ENCODE measurements at places on chromosomes 7 and 10. TPM values are rescaled to one million over a fixed set of nuclear protein-coding genes. Genes with fewer than 3 reads are reported as not detected.

The C10orf67 gene
- total RNA-seq: not detected

The NCF1 gene
- total RNA-seq: 146 TPM

The EPDR1 gene
- total RNA-seq: 5.5 TPM

The CCL24 gene
- not detected for total RNA-seq

The CCL26 gene
- not detected for total RNA-seq

The HOGA1 gene
- total RNA-seq: not detected

The ANTXRL gene
- total RNA-seq: not detected

The CCDC186 gene
- 7.4 TPM for total RNA-seq

The GPR26 gene
- 0.03 TPM for total RNA-seq

The TBXAS1 gene
- total RNA-seq: 20.7 TPM

The DOCK4 gene
- 0.48 TPM for total RNA-seq

The STEAP2 gene
- total RNA-seq: 2.1 TPM

The SEMA3E gene
- 2.0 TPM for total RNA-seq

The ANKRD61 gene
- not detected for total RNA-seq

The C10orf143 gene
- total RNA-seq: 2.8 TPM

GRCh38 chr7:118039963-118040489, 143.9 kb upstream of the LSM8 start:
- no peak overlapping the region for H3K4me3 ChIP-seq
- H3K27me3 ChIP-seq: no peaks in the 10 kb centered on the region
- peaks cover 6% of the 10 kb centered on the region for H3K4me1 ChIP-seq
- H3K27ac ChIP-seq: no peak overlapping the region

DNA sequence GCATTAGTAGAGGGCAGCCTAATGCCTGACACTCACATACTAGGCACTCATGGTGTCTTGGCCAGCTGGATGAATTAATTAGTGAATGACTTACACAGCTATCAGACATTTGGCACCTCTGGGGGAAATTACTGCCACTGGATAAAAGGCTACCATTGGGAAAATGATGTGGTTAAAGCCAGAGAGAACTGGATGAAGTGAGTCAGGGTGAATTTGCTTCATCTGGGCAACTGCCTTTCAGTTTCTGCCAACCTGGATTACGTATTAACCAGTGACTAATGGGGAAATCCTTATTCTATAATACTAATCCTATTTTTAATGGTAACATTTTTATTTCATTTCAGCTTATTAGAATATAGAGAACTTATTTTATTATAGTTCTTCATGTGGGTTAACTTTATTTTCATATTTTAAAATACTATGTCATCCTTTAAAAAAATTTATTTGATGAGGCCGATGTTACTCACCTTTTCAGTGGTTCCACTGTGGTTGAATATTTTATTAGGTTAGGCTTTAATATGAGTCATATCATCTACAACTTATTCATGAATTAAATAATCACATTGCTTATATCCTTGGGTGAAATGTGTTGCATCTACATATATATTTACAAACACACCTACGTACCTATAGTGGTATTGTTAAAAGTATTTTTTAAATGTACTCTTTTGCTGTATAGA, 85.6 kb upstream of the CAPZA2 start:
- H3K4me3 ChIP-seq: no peak overlapping the region
- peaks cover 2% of the 10 kb centered on the region for H3K27me3 ChIP-seq

GRCh38 chr10:27513451-27514191, 9.5 kb downstream of the RAB18 start:
- no peaks in the 10 kb centered on the region for H3K27me3 ChIP-seq
- no peak overlapping the region for H3K27ac ChIP-seq
- H3K4me3 ChIP-seq: no peak overlapping the region
- DNase-seq: no peak
- H3K36me3 ChIP-seq: peaks cover 18% of the 10 kb centered on the region

DNA sequence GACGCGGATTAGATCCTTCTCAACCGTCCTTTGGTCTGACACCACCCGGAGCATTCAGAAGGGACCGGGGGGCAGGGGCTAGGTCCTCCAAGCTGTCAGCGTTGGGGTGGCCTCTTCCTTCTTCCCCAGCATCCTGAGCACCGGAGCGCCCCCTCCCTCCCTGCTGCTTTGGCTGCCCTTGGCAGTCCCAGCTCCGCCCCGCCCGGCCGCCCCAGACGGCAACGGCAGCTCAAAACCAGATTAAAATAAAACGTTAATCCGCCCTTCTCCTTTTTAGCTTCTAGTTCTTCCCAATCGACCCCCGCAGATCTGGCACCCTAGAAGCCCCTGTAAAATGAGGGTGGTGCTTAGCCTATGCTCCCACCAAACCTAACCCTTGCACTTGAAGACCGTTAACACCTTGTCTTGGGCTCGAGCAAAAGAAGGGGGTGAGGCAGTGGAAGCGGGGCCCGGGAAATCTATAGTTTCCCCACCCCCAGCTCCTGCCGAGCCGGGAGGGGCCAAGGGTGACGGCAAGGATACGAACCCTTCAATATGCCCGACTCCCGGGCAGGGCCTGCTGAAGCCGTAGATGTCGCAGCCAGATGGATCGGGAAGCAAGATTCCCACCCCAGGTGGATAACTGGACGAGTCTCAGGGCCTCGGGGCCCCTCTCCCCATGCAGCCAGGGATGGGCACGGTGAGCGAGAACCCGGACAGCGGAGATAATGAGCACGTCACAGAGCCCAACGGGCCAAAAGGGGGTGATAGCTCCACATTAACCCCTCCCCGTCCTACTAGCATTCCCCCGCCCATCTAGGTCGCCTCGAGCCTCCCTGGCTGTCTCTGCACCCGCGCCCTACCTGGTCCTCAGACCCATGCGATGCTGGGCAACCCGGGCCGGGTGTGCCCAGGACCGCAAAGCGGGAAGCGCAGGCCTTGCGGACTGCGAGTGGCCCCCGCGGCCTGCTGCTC, 169.7 kb downstream of the NRF1 start:
- no peaks in the 10 kb centered on the region for H3K36me3 ChIP-seq
- H3K4me3 ChIP-seq: peak overlapping the region; percentile 74
- H3K27ac ChIP-seq: no peak overlapping the region
- no peak for DNase-seq

DNA sequence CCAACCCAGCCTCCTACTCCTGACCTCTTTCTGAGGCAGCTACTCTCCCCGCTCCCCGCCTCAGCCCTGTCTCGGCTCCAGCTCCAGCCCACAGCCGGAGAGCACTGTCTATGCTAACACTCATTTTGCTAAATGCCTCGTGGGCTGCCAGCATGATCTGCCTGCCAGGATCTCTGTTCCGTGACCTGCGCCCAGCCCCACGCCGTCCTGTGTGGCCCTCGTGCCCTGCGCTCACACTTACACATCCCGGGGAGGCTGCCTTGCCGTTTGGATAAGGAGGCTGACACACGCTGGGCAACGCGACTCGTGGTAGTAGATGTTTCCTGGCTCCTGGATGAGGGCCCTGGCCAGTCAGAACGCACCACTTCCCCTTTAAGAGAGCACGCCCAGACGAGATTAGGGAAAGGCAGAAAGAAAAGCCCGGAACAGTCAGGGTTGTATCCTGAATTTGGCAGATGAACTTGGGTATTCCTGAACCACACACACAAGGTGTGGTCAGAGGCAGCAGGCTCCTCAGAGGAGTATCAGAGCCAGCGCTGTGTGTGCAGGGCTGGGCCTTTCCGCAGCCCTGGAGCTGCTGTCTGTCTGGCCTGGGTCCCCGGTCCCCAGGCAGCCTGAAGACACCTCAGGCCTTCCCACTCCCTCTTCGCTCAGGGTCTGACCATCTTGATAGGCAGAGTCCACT, 97.7 kb upstream of the EFCAB10 start:
- H3K27ac ChIP-seq: no peak overlapping the region
- no peak for DNase-seq

DNA sequence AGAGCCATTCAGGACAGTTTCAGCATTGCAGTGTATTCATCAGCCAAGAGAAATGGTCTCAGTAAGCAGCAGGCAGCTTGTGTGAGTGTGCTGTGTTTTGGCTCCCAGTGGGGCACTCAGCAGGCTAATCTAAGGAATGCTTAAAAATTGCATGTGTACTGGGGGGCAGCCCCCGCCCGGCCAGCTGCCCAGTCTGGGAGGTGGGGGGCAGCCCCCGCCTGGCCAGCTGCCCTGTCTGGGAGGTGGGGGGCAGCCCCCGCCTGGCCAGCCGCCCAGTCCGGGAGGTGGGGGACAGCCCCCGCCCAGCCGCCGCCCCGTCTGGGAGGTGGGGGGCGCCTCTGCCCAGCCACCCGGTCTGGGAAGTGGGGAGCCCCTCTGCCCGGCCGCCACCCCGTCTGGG, 116.2 kb downstream of the GRID1 start:
- H3K27ac ChIP-seq: no peak overlapping the region
- no peak for DNase-seq
- no peak overlapping the region for H3K4me3 ChIP-seq
- no peaks in the 10 kb centered on the region for H3K27me3 ChIP-seq
- H3K36me3 ChIP-seq: no peaks in the 10 kb centered on the region
- no peaks in the 10 kb centered on the region for H3K4me1 ChIP-seq

DNA sequence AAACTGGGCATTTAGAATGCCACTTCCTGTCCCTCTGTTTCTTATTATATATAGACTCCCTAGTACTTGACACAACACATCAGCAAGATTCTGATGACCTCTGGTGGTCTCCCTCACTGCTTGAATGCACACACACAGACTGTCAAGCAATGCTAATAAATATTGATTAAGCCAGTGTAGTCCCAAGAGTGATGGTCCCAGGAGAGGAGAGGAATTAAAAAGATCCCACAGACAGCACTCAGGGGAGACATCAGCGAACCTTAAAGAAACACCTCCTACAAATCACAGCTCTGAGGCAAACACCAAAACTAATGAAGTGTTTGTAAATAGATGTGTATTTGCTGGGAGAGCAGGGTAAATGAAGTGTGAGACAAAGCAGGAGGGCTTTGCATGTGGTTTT, 1291.2 kb downstream of the XPNPEP1 start:
- peaks cover 5% of the 10 kb centered on the region for H3K4me1 ChIP-seq
- no peak overlapping the region for H3K27ac ChIP-seq
- H3K27me3 ChIP-seq: no peaks in the 10 kb centered on the region
- no peaks in the 10 kb centered on the region for H3K36me3 ChIP-seq

DNA sequence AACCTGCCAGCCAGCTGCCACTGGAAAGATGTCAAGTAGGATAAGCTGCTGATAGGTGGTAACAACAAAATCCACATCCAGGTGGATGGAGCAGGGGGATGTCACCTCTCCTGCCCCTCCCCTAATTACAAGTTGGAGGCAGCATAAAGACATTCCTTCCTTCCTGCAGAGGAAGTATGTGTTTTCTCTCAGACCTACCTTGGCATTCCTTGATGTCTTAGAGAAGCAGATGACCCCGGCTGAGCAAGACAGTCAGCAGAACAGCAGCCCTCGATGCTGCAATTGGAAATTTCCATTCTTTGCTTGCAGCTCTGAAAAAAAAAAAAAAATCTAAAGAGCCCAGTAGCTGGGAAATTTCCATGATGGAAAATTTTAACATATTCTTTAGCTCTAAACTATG, 137.5 kb upstream of the MKLN1 start:
- H3K36me3 ChIP-seq: no peaks in the 10 kb centered on the region
- H3K4me3 ChIP-seq: no peak overlapping the region
- DNase-seq: no peak
- no peak overlapping the region for H3K27ac ChIP-seq

- H3K27me3 ChIP-seq: no peaks in the 10 kb centered on the region
- no peak overlapping the region for H3K27ac ChIP-seq
- no peak for DNase-seq
- H3K4me1 ChIP-seq: no peaks in the 10 kb centered on the region
- H3K36me3 ChIP-seq: no peaks in the 10 kb centered on the region
- H3K4me3 ChIP-seq: no peak overlapping the region
Measured at GRCh38 chr7:81457852-81458522, 311.9 kb downstream of the HGF start.

GRCh38 chr10:2011106-2011716, 273.9 kb upstream of the ADARB2 start:
- H3K27ac ChIP-seq: no peak overlapping the region
- H3K4me1 ChIP-seq: no peaks in the 10 kb centered on the region
- DNase-seq: no peak
- no peak overlapping the region for H3K4me3 ChIP-seq
- no peaks in the 10 kb centered on the region for H3K36me3 ChIP-seq

DNA sequence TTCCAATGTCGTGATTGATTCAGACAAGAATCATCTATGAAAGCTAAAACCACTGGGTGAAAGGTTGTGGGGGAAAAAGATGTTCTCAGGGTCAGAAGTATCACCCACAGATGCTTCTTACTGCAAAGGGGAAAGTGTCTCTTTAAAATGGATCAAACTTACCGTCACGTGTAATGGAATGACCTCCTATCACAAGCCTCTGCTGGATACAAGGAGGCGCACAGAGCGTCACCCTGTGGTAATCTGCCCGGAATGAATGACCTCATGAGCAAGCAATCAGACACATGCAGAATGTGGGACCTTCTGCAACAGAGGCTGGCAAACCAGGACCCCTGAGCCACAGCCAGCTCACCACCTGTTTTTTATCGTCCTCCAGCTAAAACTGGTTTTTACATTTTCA, 33.0 kb downstream of the WIPF3 start:
- no peak overlapping the region for H3K4me3 ChIP-seq
- no peaks in the 10 kb centered on the region for H3K27me3 ChIP-seq
- no peak overlapping the region for H3K27ac ChIP-seq
- no peak for DNase-seq
- H3K36me3 ChIP-seq: no peaks in the 10 kb centered on the region

DNA sequence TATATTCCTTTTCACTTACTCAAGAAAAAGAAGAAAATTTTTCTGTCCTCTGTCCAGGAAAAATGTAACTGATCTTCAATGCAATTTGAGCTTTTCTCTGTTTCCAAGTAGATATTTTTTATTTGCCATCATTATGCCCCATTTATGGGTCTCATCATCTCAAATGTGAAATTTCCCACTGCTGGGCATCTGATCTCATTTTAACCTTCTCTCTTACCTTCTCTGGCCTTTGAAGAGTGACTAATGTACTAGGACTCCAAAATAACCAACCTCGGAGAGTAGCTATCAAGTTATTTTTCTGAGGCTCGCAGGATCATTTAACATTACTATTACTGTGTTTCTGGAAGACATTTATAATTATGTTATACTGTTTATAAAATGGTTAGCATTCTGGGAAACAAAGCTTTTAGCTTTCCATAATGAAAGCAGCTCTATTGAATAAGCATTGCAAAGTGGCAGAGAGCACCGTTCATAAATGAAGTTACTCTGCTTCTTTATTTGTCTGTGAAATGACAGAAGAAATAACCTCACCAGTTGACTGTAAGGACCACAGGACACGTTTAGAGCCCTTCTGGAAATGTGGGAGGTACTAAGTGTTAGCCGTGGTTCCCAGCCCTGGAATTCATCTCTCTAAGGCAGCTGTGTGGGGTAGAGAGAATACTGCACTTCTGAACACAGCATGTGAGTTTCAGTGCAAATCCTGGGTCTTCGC, 33.3 kb upstream of the NMT2 start:
- H3K36me3 ChIP-seq: no peaks in the 10 kb centered on the region
- H3K4me3 ChIP-seq: no peak overlapping the region
- H3K27ac ChIP-seq: no peak overlapping the region
- no peak for DNase-seq
- H3K27me3 ChIP-seq: no peaks in the 10 kb centered on the region

GRCh38 chr10:131271966-131272365, 39.6 kb downstream of the TCERG1L start:
- H3K4me1 ChIP-seq: no peaks in the 10 kb centered on the region
- no peak for DNase-seq
- H3K36me3 ChIP-seq: no peaks in the 10 kb centered on the region
- no peak overlapping the region for H3K4me3 ChIP-seq
- no peaks in the 10 kb centered on the region for H3K27me3 ChIP-seq
